NCI-H82 (cell line): ENCODE measurements at places on chromosomes 2 and 18.

DNA sequence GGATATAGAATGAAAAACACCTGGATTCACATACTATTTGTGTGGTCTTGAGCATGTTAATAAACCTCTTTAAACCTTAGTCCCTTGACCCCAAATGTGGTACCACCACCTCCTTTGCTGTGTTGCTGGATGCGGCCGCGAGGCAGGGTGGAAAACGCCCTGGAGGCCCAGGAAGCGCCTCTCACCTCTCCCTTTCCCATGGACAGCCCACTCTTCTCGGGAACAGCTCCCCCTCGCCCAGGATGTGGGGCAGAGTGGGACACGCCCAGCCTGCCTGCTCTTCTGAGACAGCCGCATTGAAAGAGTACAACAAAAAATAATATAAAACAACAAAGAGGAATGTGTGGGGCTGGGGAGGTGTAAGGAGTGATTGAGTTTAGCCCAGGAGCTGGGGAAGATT, 549.0 kb upstream of the ID2 start:
- DNase-seq = no peak

DNA sequence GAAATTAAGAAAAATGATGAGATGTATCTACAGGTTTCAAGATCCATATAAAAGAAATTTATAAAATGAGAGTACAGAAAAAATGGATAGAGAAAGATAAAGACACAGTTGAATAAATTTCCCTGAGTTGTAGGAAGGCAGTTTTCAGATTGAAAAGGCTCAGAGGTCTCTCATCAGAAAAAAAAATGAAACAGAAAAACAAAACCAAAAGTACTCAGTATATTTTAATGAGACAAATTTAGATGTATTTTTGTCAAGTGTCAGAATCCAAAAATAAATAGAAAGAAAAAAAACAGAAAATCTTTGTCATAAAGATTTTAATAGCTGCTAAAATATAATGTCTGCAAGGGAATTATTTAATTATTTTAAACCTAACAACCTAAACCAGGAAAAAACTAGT, 520.5 kb downstream of the KCNJ3 start:
- DNase-seq = no peak

DNA sequence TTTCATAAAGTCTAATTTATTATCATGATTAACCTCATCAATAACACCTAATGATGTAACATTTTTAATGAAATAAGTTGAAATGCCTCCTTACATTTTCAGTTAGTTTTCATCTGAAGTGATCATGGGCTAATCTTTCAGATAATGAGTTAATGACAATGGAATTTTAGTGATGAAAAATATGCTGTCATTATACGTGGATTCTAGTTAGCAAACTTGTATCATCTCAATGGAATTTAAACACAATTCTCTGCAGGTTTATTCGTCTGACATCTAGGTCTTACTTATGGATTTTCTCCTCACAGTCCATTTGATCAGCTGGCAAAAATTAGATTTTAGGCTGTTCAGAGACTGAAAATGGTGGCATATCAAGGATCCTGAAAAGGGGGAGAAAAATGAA, 885.0 kb downstream of the SLC4A3 start:
- no peak for DNase-seq

GRCh38 chr2:219629976-219630695, 2.7 kb downstream of the SLC4A3 start:
- no peak for DNase-seq

DNA sequence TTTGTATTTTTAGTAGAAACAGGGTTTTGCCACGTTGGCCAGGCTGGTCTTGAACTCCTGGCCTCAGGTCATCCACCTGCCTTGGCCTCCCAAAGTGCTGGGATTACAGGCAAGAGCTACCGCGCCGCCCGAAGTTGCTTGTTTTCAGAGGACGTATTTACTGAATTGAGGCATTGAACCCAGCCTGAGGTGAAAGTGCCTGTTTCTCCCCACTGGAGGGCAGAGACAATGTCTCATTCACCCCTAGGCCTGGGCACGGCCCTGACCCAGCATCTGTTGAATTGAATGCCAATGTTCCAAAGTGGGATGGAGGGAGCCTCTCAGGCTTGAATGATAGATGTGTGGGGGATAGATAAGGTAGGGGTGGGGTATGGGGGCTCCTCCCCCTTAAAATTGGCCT, 4.5 kb upstream of the TMBIM1 start:
- DNase-seq = no peak

DNA sequence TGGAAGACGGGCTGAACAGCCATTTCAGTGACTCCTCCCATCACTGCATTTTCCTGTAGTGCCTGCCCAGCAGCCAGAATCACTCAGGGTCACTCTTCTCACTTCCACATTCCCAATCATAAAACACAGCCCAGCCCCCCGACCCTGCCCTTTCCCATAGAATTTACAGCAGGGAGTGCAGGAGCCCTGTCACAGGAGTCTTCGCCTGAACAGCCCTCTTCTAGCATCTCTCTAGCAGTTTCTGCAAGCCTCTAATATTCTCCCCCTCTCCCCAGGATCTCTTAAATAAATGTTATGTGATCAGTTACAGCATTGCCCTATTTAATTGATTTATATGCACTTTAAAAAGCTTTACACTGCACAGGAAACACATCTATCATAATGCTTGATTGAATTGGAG, 42.9 kb upstream of the KLHL29 start:
- DNase-seq = no peak

- no peak for DNase-seq
These were observed 17.8 kb downstream of the RNF144A start for GRCh38 chr2:6934758-6935651.

GRCh38 chr2:62192811-62193210, 3.1 kb upstream of the B3GNT2 start:
- no peak for DNase-seq

GRCh38 chr2:42974721-42975717, 182.6 kb upstream of the HAAO start:
- DNase-seq = peak; percentile 80

- DNase-seq = no peak
These were observed 453.7 kb downstream of the SLC4A3 start for GRCh38 chr2:220081171-220081570.

- peak; percentile 79 for DNase-seq
These were observed 2.9 kb upstream of the NEURL3 start for GRCh38 chr2:96507957-96508520.

DNA sequence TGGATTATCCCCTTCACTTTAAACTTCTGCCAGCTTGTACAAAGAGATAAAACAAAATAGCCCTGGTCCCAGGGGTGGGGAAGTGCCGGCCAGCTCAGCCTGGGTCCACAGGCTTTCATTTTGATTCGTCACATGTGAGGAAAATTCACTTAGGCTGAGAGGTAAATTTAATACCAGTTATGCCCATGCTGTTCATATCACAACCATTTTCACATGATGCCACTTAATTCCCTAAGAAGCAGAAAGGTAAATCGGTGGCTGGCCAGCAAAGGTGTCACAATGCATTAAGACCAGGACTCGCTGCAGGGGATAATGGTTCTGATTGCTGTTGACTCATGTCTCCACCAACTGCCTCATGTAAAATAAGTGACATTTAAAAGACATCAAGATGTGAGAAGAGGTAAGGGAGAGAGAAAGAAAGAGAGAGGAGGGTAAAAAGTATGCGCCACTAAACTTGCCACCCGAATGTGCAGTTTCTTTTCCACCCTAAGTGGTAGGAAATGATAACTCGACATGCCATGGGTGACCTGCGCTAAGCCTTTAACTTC, 261.0 kb upstream of the SIX3 start:
- peak; percentile 53 for DNase-seq

DNA sequence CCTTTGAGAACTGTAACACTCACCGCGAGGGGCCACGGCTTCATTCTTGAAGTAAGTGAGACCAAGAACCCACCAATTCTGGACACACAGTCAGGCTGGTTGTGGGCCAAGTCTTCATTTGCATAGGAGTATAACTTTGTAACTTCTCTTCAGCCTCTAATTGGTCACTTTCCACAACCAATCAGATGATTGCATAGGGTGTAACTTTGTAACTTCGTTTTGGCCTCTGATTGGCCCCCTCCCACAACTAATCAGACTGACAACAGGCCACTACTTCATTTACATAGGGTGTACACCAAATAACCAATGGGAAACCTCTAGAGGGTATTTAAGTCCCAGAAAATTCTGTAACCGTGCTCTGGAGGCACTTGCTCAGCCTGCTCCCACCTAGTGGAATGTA, 77.5 kb upstream of the TCF4 start:
- DNase-seq = no peak

GRCh38 chr2:127706215-127706990, 5.1 kb downstream of the SFT2D3 start:
- no peak for DNase-seq

DNA sequence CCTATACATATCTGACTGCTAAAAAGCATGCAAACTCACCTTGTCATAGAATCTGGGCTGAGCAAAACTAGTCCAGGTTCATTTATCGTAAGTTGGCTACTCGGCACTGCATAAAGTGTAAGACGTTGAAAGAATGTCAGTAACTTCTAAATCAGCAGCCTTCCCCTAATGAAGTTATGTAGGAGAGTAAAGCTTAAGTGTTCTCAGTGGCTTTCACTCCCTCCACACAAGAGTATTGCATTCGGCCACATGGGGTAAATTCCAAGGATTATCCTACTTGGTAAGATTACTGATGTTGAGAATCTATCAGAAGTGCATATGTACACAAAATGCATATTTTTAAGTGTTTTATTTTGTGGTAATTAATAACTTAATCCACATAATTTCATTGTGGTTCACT, 130.1 kb downstream of the LCLAT1 start:
- peak; percentile 80 for DNase-seq

DNA sequence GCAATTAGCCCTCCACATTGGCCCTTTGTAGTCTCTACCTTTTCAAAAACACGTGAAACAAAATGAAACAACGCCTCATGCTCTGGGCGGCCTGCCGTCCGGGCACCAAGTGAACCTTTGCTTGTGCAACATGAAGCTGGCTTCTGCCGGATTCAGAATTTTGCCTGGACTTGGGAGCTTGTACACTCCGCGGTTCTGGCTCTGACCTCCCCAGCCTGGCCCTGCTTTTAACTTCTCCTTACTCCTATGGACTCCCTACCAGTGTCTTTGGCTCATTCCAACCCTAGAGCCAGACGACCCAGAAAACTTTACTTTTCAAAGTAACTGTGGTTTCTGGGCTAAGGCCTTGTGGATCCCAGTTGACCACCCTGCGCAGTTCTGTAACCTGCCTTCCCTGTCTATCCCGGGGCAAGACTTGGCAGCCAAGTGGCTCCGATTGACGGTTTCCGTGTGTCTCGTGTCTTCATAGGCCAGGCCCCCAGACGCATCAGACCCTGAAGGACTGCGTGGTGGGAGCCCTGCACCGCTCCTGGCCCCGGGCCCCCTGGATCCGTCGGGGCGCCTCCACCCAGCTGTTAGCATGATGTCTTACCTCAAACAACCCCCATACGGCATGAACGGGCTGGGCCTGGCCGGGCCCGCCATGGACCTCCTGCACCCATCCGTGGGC, 1.9 kb downstream of the OTX1 start:
- no peak for DNase-seq

DNA sequence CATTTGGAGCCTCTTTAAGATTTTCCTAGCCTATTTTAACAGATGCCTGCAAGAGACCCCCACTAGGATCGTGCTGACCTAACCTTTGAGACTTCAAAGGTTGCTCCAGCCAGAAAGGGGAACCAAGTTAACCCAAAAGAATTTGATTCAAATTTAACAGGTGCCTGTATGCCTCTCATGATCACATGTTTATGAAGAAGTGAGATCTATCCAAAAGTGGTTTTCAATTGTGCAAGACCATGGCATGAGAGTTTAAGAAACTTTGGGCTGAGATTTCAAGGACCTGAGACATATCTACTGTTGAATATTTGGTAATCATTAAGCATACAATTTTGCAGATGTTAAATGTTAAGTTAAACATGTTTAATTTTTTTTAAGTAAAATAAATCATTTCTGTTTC, 1.3 kb upstream of the RSAD2 start:
- DNase-seq = no peak

- DNase-seq = peak; percentile 82
These were observed 31.9 kb upstream of the CREG2 start for GRCh38 chr2:101419096-101419663.
